NCI-H524 (cell line): ENCODE measurements at places on chromosomes 7 and 10.
A peak's percentile ranks its signal among the peaks of the same experiment; 100 is the strongest.

DNA sequence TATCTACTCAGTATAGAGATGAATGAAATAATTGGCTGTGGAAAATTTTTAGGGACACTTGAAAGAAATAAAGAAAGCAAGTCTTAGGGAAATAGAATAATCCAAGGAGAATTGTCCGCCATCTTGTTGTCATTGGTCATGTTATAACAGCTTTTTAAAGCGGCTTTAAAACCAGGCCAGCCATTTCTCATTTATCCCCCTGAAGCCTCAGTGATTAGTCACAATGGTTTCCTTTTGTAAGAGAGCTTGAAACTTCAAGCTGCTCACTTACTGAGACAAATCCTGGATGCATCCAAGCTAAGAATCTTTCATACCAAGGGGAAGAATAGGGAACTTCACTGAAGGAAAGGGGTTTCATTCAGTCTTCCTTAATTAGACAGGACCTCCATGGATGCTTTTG is 67.9 kb downstream of the SGCE start:
- no peak for DNase-seq

- no peak for DNase-seq
Observed at GRCh38 chr7:42055171-42055570, 181.8 kb downstream of the GLI3 start.

DNA sequence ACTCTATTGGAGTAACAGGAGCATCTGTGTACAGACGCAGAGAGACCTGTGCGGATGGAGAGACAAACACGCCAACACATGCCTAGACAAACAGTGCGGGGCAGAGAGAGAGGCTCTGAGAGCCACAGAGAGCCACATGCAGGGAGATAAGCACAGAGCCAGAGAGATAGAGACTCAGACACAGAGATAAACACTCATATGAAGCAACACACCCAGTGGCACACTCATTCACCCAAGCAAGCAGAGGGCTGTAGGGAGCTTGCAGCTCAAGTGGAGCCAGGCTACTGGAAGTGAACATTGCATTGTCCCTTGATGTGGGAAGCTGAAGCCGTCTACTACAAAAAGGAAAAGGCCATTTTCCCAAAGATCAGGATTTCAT is 46.6 kb upstream of the PODXL start:
- DNase-seq, result no peak

DNA sequence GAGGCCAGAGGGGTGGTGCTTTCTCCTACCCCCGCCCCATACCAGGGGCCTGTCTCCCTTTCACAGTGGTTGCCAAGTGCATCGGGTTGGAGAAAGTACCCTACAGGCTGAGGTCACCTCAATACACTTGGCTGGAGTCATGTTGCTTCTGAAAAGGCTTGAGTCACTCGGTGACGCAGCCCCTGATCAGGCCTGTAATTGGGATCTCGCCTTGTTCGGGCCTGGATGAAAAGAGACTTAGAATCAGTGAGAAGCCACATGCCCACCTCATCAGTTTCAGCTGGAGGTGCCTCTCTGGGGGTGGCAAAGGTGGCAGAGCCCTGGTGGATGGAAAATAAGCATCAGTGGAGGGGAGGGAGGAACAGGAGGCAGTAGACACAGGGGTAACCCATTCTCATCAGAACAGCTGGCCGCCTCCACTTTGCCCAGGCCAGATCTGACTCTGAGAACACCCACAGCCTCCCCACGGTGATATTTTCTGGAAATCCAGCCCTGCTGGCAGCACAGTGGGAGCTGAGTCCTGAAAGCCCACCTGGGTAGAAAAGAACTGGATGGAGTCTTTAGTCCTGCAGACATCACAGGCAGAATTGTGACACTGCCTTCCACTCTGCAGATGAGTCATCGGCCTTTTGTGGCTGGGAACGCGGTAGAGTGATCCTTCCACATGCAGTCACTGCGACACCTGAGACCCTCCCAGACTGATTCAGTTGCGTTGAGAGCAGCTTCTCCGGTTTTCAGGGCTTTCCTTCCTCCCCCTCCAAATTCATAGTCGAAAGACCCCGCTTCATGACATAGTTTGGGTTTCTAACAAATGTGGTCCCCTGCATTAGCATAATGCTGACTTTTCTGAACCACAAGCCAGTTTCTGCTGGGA is 108.0 kb downstream of the GRK5 start:
- DNase-seq, result no peak

- peak; percentile 50 for DNase-seq
Observed at GRCh38 chr7:519484-520390, at the start of gene PDGFA. TSS of gene PDGFA (minus strand) at chr7:519846. CDS start at chr7:519001, 845 bp downstream.

- DNase-seq, result peak; percentile 34
Observed at GRCh38 chr10:62046522-62047227, 145.2 kb downstream of the ARID5B start.

GRCh38 chr10:129870474-129870757 is 93.7 kb downstream of the EBF3 start:
- peak; percentile 33 for DNase-seq

DNA sequence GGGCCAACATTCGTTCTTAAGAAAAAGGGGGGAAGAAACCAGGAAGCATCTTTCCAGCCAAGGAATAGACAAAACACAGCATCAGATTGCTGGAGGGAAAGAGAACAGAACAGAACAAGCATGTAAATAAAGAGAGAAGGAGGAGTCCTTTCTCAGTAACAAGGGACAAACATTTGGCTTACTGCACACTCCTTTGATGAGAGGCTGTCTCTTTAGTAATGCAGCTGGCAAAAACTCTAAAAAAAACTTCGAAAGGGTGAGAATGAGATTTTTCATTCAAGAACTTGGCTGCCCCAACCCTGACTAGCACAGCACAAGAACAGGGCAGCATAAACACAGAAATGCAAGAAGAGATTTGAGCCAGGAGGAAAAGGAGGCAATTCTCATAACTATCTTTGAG is 38.9 kb upstream of the IL6 start:
- DNase-seq, result no peak

DNA sequence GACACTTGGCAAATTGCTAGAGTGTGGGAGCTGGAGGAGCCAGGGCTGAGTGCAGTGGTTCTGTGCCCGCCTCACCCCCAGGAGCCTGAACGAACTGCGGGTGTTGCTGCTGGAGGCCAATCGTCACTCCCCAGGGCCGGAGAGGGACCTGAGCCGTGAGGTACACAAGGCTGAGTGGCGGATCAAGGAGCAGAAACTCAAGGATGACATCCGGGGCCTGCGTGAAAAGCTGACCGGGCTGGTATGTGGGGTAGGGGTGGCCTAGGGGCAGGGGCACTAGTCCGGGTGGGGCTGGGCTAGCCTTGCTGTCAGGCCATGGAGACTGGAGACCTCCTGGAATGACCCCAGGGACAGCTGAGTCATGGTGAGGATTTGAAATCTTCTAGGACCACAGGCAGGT is 56.7 kb upstream of the GTF2IRD1 start:
- DNase-seq, result no peak

- DNase-seq, result peak; percentile 64
Observed at GRCh38 chr7:127252778-127253280, at the start of gene GRM8. TSS of gene GRM8 (minus strand) at chr7:127252941.

GRCh38 chr7:1512781-1513656 is 8.8 kb upstream of the INTS1 start:
- DNase-seq, result no peak

DNA sequence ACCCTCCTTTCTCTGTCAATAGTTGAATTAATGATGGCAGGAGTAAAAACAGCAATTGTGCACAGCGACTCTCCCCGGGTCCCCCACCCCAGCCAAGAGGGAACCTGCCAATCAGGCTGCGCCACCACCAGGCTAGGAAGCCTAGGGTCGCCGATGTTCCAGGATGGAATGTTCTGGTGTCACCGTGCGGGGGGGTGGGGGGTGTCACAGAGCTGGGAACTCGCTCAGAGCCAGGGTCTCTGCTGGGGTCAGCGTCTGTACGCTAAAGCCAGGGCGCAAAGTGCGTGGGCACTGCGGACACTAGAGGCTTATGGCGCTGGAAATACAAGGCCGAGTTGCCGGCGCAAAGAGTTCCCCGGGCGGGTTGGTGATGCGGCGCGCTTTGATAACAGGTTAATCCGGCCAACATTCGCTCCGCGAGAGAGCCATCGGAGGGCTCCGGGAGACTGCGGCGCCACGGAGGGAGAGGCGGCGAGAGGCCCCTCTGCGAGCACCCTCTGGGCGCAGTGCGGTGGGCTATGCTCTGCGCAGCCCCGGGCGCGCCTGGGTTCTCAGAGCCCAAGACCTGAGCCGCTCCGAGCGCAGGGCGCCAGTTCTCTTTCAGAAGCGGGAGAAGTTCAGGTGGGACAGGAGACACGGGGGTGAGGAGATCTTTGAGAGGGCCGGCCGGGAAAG is 192.3 kb downstream of the EMX2 start:
- DNase-seq, result no peak

GRCh38 chr7:126441745-126442144 is 811.0 kb downstream of the GRM8 start:
- DNase-seq, result no peak

DNA sequence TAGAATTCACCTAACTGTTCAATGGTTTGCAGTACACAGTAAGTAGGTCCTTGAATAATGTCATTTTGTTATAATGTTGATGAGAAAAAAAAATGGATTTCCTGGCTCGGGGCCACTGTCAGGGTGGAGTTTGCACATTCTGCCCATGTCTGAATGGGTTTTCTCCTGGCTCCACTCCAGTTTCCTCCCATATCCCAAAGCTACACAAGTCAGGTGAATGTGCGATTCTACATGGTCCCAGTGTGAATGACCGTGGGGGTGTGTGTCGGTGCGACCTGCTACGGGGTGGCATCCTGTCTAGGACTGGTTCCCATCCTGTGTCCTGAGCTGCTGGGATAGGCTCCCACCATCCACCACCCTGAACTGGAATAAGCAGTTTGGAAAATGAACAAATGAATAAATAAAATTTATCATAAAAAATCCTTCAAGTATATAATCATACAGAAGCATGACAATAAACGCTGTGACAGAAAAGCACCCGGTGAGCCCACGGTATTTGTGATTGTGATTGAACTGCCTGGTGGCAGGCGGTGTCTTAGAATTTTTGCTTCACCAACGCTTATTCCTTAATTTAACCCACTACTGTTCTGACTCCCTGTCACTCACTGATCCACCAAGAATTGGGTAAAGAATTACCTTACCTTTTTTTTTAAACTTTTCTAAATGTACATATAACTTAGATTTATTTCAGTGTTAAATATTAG is 114.1 kb downstream of the ICA1 start:
- DNase-seq, result no peak

DNA sequence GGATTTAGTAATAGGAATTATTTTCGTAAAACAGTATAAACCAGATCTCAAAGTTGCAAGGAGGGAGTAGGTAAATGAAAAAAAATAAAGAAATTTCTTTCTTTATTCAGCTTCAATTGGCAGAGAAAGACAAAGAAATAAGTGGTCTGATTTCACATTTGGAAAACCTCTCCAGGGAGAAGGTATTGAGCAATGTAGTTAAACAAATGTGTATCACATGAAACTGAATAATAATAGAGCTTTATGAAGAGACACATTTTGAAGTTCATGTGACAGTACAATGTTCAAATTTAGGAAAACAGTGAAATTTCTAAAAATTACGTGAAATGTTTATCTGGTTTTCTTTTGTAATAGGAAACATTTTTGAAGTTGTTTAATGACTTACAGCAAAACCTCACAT is 63.0 kb downstream of the TAX1BP1 start:
- DNase-seq, result no peak

- peak; percentile 28 for DNase-seq
Observed at GRCh38 chr7:1641173-1641572, 28.9 kb upstream of the ELFN1 start.

GRCh38 chr10:48547061-48547895 is 57.6 kb downstream of the ARHGAP22 start:
- no peak for DNase-seq

- no peak for DNase-seq
Observed at GRCh38 chr10:6763423-6763822, 183.3 kb upstream of the PRKCQ start.

- no peak for DNase-seq
Observed at GRCh38 chr7:19020062-19020461, 97.4 kb downstream of the TWIST1 start.

- peak; percentile 21 for DNase-seq
Observed at GRCh38 chr10:116715839-116716377, 26.5 kb downstream of the HSPA12A start.

DNA sequence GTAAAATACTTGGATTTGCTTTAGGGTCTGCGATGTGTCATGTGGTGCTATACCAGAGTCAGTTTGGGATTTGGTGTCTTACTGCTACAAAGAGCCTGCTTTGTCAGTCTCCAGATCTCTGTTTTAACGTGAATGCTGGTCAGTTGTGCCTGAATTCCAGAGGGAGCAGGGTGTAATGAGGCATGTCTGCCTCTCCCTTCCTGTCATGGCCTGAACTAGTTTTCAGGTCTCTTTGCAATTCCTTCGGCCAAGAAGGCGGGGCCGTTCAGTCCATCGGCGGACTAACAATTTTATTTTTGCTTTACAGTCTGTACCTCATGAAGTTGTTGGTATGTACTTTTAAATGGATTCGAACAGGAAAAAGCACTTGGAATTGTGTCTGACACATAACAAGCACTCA is 465.1 kb upstream of the ADARB2 start:
- no peak for DNase-seq

- peak; percentile 60 for DNase-seq
Observed at GRCh38 chr7:901388-902154, 25.2 kb downstream of the GET4 start.
